ENCODE measurements at places on chromosomes 1 and 21.

- DNase-seq: no peak
These were observed 11.0 kb downstream of the COL6A1 start for GRCh38 chr21:45992301-45993209.

DNA sequence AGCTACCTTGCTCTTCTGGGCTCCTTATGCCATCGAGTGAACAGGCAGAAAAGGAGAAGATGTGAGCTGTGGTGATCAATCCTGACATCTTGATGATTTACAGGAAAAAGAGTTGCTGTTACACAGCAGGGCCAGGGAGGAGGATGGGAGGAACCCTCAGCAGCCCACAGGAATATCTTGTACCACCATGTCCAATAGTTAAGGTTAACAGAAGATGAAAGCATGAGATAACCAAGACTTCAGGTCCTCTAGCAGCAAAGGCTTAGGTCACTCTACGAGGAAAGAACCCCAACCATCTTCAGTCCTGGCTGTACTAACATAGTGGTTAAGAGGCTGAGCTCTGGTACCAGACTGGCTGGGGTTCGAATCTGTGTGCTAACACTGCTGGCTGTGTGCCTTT is 12.1 kb upstream of the SELENBP1 start:
- DNase-seq: no peak

- DNase-seq: no peak
These were observed 153.4 kb downstream of the NRIP1 start for GRCh38 chr21:14911351-14911750.

DNA sequence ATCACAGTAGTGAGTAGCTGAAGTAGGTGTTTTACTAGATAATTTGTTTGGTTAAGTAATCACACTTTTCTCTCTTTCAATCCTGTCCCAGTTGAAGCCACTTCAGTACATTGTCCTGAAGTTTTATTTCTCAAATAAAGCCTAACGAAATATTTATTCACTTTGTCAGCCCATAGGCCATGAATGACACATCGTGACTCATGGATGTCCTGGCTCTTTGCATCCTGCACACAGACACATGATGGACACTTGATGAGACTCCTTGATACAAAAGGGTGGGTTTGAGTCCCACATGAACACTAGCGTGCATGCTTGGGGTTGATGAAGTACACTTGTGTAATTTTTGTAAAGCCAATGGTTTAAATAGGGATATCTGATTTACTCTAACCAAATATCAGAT is 22.7 kb upstream of the LAMC2 start:
- no peak for DNase-seq

DNA sequence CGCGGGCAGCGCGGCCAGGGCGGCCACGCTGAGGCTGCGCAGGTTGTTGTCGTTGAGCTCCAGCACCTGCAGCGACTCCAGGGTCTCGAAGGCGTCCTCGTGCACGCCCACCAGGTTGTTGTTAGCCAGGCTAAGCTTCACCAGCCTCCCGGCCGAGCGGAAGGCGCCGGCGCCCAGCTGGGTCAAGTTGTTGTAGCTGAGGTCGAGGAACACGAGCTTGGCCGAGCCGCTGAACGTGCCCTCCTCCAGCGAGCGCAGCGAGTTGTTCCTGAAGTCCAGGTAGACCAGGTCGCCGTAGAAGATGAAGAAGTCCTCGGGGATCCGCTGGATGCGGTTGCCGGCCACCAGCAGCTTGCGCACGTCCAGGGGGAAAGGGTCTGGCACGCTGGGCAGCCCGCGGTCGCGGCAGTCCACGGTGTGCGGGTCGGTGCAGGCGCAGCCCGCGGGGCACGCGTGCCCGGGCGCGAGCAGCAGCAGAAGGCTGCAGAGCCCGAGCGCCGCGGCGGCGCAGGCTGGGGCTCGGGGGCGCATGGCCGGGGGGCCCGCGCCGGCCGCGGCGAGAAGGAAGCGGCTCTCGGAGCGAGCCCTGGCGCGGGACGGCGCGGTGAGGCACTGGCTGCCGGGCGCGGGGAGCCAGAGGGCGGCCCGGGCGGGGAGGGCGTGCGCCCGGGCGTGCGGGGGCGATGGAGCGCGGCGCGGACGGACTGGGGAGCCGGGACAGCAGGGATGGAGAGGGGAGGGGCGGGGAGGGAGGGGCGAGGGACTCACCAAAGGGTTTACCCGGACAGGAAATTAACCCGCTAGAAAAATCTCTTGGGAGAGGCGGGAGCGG is 524 bp downstream of the LRRC38 start:
- no peak for DNase-seq

DNA sequence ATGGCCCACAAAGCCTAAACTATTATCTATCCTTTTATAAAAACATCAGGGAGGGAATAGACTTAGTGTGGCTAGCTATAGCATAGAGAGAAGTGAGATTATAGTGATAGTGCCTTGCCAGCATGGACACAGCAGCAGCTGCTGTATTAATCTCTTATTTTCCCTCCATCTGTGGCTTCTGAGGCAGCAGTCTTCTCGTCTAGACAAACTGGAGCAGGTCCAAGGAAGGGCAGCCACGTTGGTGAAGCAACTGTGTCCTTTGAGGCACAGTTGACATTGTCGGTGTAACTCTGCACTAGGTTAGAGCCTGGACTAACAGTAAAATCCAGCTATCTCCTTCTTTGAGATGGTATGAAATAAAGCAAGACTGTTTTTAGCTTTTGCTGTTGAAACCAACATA is 131.3 kb downstream of the CACHD1 start:
- no peak for DNase-seq

- no peak for DNase-seq
These were observed 86.0 kb downstream of the GALNT2 start for GRCh38 chr1:230152999-230153398.

DNA sequence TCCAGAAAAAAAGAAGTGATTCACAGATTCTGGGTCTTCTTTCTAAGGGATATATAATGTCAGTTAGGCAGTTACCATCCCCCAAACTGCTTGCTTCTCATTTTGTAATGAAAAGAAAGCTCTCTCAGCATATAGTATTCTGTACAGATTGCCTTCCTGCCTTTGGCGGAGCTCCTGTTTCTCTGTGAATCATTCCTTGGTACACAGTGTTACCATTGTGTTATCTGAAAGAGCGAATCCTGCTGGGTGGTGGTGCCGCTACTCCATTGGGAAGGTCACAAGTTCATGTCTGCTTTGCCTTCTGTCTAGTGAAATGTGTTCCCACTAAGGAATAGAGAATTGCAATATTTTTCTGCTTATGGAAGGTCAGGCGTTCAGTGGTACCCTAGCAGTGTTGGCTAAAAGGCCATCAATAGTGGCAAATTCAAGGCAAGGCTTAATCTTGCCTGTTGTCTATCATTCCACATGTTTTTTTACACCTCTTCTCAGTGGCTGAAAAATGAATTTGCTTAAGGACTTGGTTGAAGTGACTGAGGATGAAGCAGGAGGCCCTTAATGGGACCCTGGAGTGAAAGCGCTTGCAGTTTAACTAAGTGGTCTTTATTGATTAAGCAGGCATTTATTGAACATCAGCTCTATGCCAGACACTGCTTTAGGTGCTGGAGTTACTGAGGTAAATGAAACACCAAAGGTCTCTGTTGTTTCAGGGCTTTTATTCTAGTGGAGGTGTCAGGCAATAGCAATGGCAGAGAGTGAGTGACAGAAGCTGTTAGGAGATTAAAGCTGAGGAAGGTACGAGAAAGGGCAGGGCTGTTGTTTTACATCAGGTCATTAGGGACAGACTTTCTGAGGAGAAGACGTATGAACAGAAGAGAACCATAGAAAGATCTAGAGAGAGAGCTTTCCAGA is 186.7 kb downstream of the PDE4B start:
- DNase-seq: no peak

DNA sequence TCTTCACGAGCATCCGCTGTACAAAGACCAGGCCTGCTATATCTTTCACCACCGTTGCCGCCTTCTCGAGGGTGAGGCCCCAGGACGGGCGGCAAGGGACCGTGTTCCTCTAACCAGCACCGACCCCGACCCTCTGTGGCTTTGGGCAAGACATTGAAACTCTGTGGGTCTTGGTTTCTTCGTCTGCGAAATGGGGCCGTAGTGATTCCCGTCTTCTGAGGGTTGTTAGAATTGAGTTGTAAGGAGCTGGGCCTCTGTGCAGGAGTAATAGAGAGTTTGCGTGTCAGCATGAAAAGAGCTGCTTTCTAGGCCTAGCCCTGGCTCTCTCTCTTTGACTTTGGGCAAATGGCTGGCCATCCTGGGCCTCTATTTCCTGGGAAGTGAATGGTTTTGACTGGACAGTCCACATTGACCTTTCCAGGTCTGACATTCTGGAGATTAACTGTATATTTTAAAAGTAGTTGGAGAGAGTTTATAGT is 591 bp downstream of the MRPL37 start:
- no peak for DNase-seq

- no peak for DNase-seq
These were observed 94.8 kb upstream of the KIAA0040 start for GRCh38 chr1:175287377-175287776.

- DNase-seq: no peak
These were observed 133.4 kb upstream of the FGGY start for GRCh38 chr1:59163268-59164092.

DNA sequence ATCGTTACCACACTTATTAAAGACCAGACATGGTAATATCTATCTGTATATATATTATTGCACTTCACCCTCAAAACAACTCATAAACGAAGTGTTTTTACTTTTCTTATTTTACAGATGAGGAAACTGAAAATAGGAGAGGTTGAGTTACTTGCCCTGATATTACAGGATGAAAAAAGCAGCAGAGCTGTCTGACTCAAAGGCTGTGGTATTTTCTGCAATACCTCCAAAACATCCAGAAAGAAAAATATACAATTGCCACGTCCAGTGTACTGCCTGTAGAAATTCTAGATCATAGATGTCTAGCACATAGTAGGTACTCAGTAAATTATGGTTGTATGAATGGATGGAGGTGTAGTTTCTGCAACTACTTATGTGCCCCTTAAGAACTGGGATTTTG is 5.2 kb upstream of the TARBP1 start:
- no peak for DNase-seq

DNA sequence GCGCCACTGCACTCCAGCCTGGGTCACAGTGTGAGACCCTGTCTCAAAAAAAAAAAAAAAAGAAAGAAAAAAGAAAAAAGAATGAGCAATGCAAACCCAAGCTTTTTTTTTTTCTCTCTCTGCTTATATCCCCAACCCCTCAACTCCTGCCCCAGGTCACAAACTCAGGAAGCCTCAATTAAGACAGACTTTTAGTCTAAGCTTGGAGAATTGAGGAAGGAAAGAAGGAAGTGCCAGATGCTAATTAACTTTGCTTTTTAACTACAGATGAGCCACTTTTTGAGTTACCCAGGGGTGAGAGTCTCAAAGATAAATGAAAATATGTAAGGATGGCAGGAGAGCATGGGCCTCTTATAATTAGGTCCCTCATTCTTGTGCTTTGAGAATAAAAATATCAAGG is 33.3 kb downstream of the PIK3CD start:
- no peak for DNase-seq

DNA sequence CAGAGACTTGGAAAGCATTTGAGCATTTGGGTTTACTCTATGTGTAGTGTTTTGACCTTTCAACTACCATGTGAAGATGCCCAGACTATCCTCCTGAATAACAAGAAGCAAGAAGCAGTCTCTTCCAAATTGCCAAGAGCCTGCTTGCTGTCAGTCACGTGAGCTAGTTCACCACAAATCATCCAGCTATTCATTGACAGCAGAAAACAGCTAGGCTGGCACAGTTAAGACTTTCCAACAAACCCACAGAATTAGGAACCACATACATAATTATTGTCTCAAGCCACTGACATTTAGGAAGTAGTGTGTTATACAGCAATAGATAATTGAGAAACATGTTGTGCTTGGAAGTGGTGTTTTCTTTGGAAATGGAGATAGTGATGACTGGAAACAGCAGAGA is 1652.0 kb downstream of the NCAM2 start:
- no peak for DNase-seq

DNA sequence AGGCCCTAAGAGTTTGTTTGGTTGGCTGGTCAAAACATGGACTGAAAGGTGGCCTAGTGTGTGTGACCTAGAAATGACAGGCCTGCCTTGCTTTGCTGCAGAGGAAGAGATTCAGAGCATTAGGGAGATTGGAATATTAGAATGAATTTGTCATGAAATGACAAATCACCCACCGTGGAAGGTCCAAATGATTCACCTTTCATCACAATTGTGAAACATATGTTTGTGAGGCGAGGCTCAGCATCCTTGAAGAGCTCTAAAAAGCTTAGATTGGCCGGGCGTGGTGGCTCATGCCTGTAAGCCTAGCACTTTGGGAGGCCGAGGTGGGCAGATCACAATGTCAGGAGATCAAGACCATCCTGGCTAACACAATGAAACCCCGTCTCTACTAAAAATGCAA is 5.5 kb downstream of the LCE1B start:
- DNase-seq: no peak

- DNase-seq: no peak
These were observed 30.7 kb upstream of the TDRD10 start for GRCh38 chr1:154471304-154471703.

DNA sequence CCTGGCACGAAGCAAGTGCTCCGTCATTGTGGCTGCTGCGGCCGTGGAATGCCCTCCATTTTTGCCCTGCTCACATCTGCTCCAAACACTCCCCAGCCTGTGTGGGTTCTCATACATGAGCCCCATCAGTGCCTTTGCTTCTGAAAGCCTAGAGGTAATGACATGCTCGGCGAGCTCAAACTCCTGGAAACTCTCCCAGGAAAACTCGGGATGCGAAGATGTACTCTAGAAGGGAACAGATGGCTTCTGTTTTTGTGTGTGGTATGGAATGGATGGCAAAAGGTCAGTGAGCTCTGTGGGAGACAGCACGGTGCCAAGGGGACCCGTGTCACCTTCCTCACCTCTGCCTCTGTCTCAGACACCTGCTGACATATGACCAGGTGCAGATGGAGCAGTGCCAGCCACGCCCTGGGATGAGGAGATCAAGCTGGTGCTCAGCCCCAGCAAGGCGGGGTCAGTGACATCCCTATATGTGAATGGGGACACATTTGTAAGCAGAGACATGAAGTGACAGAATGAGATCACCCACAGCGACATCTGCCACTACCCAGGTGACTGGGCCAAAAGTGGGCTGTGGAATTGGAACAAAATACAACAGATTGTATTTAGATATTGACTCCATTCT is 84.1 kb upstream of the COX20 start:
- DNase-seq: no peak

GRCh38 chr1:39672551-39672947 is 642 bp upstream of the NT5C1A start:
- no peak for DNase-seq

- DNase-seq: no peak
These were observed 16.7 kb downstream of the PYCR2 start for GRCh38 chr1:225907341-225907740.

DNA sequence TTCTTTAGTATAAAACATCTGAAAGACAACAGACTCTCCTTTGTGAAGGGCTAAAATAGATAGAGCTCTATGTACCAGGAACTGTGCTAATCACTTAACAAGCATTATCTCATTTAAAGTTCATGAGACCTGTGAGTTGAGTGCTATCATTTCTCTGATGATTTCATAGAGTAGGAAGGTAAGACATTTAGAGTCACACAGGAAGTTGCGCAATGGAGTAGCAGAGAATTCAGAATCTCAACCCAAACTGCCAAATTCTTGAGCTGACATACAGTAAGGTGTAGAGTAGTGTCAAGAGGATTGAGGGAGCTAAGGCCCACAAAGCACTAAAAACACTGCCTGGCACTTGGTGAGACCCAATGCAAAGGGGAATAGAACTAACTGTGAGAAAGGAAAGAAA is 384.3 kb downstream of the NTNG1 start:
- DNase-seq: no peak

Measured in stimulated activated CD8-positive, alpha-beta memory T cell treated with anti-CD3 and anti-CD28 coated beads, Interleukin-15, amount 100 ng/mL, for 4 hours (primary cell).